ENCODE measurements at places on chromosomes 12 and 14.
A peak's percentile ranks its signal among the peaks of the same experiment; 100 is the strongest.

DNA sequence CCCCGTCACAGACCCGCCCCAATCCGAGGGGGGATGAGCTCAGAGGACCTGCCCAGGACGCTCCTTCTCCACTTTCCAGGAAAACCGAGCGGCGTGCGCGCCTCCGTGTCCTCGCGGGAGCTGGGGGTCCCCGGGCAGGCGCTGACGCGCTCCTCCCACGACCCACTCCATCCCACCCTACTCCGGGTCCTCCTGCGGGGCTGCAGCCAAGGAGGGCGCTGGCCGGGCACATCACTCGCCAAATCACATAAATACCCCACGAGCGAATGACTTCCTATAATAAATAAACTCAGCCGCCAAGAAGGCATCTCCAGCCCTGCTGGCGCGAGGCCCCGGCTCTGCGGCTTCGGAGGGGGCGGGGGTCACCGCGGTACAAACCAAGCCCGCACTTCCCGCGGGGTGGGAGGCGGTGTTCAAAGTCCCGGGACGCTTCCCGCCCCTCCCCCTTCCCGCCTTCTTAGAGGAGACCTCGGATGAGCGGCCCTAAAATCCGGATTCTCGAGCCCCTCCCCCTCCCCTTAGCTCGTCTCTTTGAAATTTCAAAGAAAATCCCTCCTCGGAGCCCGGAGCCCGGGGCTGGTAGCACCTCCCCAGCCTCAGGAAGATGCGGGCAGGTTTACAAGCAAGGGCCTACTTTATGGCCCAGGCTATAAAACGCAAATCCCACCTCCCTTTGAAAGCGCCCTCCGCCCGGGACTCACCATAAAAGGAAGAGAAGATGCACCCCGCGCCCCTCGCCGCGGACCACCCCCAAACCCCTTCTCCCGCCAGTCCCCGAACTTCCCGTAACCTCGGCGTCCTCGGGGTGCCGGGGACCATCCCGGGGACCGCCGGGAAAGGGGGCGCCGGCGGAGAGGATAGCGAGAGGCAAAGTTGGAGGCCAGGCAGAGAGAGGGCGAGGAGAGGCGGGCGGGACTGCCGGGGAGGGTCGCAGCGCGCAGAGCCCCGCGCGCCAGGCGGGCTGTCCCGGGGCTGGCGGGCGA is 712 bp upstream of the FZD10 start:
- no peak for DNase-seq

GRCh38 chr12:65171073-65171472 is 1.7 kb downstream of the LEMD3 start:
- DNase-seq = peak; percentile 37

DNA sequence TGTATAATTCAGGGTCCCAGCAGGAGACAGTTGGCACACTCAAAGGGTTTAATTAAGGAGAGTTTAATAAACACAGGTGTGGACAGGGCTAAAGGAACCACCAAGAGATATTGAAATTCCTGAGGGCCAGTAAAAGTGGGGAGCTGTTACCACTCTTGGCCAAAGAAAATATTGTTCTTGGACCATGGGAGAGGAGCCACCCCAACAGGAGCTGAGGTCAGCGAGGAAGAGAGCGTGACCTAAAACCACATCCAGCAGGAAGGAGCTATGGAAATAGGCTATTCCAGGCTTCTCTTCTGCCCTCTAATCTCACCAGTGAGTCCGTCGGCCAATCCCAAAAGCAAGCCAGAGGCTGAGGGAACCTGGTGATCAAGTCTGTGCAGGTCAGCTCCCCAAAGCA is 390.8 kb downstream of the MED13L start:
- DNase-seq = no peak

- DNase-seq = no peak
These were observed 354.4 kb downstream of the MED13L start for GRCh38 chr12:115922952-115923564.

GRCh38 chr12:72535212-72535990 is 263.2 kb downstream of the TRHDE start:
- no peak for DNase-seq

GRCh38 chr14:54487771-54488170 is 1.0 kb downstream of the GMFB start:
- peak; percentile 47 for DNase-seq

GRCh38 chr14:94132285-94132887 is 3.0 kb upstream of the IFI27L2 start:
- peak; percentile 62 for DNase-seq

- no peak for DNase-seq
These were observed 738.7 kb upstream of the LMO3 start for GRCh38 chr12:17344649-17345048.

DNA sequence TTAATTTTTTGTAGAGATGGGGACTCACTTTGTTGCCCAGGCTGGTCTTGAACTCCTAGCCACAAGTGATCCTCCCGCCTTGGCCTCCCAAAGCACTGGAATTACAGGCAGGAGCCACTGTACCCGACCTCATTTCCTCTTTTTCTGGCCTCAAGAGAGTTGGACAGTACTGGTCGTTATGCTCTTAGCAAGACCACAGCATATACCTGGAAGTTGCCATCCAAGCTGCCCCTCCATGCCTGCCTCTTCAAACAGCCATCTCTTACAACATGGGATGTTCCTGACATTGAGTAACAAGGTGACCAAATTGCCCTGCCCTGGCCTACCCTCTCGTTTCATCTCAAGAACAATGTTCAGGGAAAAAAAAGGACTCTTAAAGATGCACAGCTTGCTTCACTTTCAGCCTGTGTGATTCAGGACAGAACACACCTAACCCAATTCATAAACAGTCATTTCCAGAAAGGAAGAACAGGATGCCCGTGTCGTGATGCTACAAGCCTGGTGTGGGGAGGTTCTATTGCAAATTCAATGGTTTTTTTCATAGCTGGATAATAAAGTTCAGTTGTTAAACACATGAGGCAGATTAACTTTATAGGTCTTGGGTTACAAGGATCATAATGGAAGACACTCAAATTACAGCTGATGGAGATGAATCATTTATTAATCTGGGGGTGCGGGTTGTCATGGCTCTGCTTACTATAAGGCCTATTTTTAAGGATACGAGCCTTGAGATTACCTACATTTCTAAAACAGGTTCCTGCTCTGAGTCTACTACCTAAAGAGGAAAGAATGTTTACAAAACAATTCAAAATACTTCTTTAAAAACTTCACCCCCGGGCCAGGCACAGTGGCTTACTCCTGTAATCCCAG is 11.9 kb downstream of the GLTP start:
- peak; percentile 49 for DNase-seq

DNA sequence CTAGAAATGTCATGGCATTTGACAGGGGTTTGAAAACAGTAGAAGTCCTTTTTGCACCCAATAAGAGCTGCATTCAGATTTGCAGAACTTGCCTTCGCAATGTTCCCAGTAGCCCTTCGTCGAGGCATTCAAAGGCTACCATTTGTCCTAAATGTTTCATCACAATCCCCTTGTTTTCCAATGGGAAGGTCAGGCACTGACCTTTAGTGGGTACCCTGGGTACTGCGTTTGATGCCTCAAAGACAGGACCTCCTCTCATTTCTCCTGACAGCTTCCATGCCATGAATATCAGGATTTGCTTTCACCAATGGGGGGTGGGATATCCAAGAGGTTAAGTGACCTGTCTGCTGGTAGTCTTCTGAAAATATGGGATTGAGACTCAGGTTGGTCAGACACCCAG is 1063.1 kb downstream of the BCL11B start:
- no peak for DNase-seq

DNA sequence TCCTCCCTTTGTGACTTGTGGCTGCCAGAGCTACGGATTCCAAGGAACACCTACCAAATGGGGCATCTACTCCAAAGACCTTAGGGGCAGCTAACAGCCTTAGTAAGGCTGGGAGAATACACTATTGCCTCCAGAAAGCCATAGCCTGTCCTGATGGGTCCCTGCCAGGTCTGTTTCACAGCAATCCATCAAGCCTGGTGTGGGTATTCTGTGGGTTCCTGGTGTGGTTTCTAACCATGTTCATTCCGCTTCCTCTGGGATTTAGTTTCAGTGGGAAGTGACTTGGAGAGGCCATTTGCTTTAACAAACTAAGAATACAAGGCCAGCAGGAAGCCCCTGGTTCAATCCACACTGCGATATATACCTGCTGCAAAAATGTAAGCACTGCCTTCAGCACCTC is 220.5 kb downstream of the FOXN3 start:
- DNase-seq = no peak

- DNase-seq = peak; percentile 91
These were observed 48.0 kb upstream of the GPR68 start for GRCh38 chr14:91292491-91292890.

GRCh38 chr14:21802441-21802840 is 128.8 kb upstream of the OR4E1 start:
- no peak for DNase-seq

DNA sequence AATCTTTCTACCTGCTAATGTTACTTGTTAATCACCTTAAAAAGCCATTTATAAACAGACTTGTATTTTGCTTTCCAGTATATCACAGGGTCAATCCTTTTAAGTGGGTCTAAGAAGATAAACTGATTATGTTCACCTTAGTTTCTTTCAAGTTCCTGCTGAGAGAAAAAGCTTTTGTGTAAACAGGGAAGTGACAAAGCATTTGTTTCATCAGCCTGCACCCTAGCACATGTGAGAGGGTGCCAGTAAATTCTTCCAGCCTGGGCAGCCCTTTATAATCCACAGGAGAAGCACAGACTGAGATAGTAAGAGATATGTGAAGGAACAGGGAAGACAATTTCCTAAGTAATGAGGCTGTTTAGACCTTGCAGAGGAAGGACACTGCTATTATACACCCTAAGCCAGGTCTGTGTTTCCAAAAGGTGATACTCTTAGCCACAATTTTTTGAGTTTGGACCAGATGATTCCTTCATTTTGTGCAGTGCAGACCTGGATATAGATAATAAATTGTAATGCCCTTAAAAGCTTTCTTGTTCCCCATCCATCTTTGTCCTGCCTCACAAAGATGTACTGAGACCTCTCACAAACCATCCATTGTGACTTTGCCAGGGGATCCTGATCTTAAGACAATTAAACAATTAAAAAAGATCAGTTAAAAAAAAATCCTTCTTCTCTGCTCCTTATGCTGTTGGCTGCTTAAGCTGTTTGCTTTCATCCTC is 150.7 kb downstream of the KTN1 start:
- no peak for DNase-seq

- no peak for DNase-seq
These were observed 193.6 kb downstream of the BCL11B start for GRCh38 chr14:99078426-99078825.

DNA sequence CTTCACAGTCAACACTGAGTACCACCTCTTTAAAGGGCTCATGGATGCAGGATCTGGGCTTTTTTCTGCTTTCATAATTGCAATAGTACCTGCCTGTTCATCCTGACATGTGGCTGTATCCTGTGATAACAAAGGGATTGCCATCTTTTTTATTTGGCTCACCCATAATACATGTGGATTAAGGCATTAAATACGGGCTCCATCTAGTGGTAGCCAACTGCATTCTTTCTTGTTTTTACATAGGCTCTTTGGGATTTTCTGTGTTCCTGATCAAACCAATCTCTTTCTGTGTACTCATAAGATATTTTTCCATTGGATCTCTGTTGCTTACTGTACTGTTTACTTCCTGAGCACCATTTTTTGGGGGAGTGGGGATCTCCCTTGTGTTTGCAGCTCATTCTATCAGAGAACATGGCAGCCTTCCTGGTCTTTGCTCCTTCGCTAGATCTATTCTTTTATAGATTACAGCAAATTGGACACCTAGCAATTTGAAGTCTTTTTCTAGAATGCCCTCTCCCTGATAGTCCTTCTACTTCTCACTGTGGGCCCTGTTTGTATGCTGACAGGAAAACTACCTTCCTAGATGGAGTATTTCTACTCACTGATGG is 723.4 kb upstream of the MDGA2 start:
- peak; percentile 19 for DNase-seq

DNA sequence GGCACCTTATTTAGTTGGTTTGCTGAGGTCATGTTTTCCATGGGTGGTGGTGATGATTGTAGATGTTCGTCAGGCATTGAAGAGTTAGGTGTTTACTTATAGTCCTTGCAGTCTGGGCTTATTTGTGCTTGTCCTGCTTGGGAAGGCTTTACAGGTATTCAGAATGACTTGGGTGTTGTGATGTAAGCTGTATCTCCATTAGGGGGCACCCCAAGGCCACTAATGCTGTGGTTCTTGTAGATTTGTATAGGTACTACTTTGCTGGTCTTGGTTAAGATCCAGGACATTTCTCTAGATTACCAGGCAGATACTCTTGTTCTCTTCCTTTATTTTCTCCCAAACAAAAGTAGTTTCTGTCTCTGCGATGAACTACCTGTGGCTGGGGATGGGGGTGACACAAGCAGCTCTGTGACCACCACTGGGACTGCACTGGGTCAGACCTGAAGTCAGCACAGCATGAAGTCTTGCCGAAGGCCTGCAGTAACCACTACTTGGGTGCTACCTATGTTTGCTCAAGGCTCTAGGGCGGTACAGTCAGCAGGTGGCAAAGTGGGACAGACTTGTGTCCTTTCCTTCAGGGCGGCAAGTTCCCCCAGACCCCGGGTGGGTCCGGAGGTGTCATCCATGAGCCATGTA is 35.8 kb upstream of the FBXO33 start:
- DNase-seq = peak; percentile 26

- DNase-seq = no peak
These were observed 5.3 kb downstream of the RAD52 start for GRCh38 chr12:944211-944610.

- no peak for DNase-seq
These were observed 53.3 kb downstream of the PITPNM2 start for GRCh38 chr12:123097561-123098084.

GRCh38 chr12:27766587-27766986 is 13.4 kb upstream of the KLHL42 start:
- DNase-seq = no peak

- no peak for DNase-seq
These were observed 130.5 kb downstream of the SLC41A2 start for GRCh38 chr12:104827587-104827986.

GRCh38 chr12:88153959-88154358 is 11.9 kb downstream of the TMTC3 start:
- DNase-seq = no peak
